ENCODE measurements at places on chromosomes 7 and 10.

DNA sequence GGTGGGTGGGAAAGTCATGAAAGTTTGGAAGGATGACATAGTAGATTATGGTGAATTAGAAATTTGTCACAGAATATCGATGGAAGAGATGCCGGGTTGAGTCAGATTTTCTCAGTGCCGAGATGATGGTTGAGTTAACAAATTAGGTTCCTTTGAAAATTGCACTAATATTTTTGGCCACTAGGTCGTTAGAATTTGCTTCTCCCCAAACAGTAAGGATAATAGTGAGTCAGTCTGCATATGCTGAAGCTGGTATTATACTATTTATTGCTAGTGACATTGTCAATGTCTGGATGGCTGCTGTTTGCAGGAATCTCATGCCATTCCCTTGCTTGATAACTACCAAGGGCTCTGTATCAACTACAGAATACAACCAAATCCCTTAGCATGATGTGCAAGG is 37.7 kb upstream of the MINDY3 start:
- no peak for DNase-seq

DNA sequence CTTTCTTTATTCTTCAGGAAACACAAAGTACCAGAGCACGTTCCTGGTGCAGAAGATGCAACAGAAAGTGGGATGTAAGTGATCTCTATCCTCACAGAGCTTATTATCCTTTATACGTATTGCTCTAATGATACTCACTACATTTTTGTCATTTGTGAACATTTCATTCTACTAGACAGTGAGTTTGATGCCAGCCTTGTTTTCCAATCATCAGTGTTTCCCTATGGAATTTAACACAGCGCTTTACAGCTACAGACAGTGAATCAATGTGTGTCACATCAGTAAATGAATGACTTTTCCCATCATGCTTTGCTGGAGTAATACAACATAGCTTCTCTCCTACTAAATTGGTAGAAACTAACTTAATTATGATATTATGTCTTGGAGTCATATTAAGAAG is 175.5 kb downstream of the SDHAF3 start:
- DNase-seq, result no peak

- DNase-seq, result peak; percentile 52
Measured at GRCh38 chr7:100865938-100866728, 1.1 kb upstream of the TRIP6 start.

DNA sequence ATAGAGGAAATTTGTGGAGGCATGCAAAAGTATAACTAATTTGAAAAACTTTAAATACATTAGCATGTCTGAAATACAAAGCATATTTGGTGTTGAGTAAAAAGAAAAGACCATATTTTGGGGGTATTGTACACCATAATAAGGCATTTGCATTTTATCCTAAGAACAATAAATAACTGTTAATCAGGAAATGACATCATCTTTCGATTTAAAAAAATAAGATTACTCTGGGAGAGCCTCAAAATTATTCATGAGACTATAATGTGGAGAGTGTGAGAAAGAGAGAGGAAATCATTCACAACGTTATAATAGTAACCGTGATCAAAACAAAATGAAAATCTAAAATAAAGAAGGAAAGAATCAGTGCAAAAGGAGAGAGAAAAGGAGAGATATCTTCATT is 712.3 kb upstream of the POT1 start:
- no peak for DNase-seq

GRCh38 chr10:100419911-100420449 is 42.8 kb upstream of the WNT8B start:
- DNase-seq, result no peak

- no peak for DNase-seq
Measured at GRCh38 chr7:90511776-90512175, 42.3 kb downstream of the PTTG1IP2 start.

GRCh38 chr10:79145174-79145483 is 76.4 kb downstream of the ZMIZ1 start:
- DNase-seq, result no peak

DNA sequence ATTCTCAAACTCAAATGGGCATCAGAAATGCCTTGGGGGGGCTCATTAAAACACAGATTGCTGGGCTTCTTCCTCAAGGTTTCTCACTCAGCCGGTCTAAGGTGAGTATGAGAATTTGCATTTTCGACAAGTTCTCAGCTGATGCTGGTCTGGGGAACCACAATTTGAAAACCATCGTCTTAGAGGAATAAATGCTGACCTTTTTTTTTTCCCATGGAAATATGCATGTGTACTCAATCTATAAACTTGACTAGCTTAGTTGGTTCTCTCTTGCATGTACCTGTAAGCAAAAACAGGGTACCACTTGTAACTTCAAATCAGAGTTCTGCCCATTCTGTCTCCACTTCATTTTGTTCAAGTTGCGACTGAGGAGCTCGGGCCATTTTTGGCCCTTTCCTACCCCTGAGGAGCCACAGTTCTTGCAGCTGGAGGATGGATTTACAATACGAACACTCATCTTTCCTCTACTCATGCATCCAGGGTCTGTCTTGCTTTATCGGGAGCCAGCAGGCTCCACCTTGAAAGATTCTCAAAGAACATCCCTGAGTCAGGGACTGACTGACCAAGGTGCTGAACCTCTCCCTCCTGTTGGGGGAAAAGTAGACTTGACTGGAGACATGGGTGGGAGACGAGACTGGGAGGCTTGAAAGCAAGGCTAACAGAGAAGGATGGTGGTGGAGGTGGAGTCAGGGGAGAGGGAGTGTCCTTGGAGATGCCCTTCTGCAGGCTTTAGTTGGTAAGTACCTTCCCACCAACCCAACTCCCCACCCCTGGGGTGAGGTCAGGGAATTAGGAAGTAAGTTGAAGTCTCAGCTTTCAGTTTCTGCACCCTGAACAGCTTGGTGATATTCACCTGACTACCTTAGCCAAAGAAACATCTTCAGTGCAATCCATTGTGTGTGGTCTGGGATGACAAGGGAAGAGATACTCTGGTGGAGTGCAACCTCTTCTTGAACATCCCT is 3.7 kb upstream of the MAPK8 start:
- DNase-seq, result no peak

GRCh38 chr10:124612611-124613498 is 131.3 kb downstream of the FAM53B start:
- no peak for DNase-seq

DNA sequence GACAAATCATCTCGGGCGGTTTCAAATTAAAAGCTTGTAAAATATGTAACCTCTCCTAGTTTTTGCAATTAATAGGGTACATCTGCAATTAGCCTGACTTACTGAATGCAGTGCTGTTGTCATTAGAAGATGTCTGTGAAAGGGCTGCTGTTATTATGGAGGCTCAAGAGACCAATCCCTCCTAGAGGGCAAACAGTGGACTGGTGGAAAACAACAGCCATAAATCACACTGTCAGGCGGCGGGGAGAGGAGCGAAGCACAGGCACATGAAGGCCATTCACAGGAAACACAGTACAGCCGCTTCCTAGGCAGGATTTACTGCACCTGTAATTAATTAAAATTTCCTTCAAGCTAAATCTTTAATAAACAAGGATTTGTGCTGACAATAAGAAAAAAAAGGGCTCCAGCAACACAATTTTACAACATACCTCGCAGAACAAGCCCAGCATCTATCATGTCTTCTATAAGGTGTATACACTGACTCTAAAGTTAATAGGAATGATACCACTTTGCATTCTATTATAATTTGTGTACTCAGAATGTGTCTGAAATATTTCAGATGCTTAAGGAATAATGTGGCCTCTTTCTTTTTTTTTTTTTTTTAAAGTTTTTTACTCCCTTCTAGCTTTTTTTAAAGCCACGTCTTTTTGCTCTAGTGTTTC is 50.7 kb downstream of the ERCC6 start:
- no peak for DNase-seq

GRCh38 chr7:139574618-139575337 is 51.3 kb downstream of the CLEC2L start:
- DNase-seq, result no peak

GRCh38 chr10:79148452-79149344 is 79.9 kb downstream of the ZMIZ1 start:
- DNase-seq, result peak; percentile 70

GRCh38 chr10:78255796-78256638 is 222.4 kb downstream of the RPS24 start:
- DNase-seq, result no peak

- no peak for DNase-seq
Measured at GRCh38 chr7:4642468-4643203, 39.5 kb upstream of the FOXK1 start.

DNA sequence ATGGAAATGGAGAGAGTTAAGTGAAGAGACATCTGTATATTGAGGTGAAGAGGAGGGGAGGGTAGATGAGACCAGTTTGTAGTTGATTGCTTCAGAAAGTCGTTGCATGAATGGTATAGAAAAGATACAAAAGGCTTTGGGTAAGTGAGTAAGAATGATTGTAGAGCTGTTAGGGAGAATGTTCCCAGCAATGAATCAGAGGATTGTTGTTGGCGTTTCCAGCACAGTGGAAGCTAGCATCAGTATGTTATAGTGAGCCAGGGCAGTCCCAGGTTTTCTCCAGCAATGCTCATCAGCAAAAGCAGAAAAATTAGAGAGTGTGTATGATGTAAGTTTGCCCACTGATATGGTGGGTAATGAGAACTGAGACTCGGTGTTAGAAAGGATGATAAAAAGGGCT is 15.4 kb upstream of the CDK6 start:
- DNase-seq, result no peak

DNA sequence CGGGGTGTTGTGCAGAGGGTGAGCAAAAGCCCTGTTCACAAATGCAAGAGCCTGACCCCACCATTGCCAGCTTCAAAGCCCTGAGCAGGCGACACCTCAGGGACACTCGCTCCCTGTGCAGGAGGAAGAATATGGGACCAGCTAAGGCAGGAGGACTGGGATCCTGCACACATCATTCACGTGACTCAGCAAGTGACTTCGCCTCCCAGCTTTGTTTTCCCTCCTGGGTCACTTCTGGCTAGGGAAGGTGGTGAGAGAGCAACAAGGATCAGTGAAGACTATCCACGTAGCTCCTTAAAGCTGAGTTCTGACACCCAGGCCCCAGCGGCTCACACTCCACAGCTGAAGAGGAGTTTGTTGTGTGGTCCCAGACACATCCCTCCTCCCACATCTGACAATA is 164.3 kb downstream of the FGFR2 start:
- no peak for DNase-seq

- no peak for DNase-seq
Measured at GRCh38 chr10:90966146-90966545, 45.3 kb upstream of the ANKRD1 start.

GRCh38 chr7:99325592-99326407 is at the start of gene ARPC1A:
TSS of gene ARPC1A (plus strand) at chr7:99325898. CDS start at chr7:99333354, 7,456 bp downstream.
- peak; percentile 85 for DNase-seq

- DNase-seq, result no peak
Measured at GRCh38 chr7:27064661-27065060, 31.1 kb downstream of the HOXA1 start.

DNA sequence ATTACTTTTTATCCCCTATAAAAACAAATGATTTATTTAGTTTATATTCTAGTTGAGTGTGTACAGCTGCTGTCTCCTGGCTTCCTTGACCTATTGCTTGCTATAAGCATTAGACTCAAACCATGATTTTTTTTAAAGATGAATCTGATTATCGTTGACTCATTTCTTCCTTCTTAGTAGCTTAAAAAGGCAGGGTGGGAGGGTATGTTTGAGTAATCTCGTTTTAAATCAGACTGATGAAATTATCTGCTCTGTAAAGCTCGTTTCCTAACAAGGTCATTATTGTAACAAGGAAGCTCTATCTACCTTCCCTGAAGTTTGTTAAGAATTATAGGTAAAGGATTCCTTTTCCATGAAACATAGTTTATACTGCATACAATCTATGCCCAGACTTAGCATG is 276.3 kb upstream of the KCND2 start:
- no peak for DNase-seq

GRCh38 chr10:88038268-88038667 is 174.8 kb downstream of the PTEN start:
- no peak for DNase-seq

DNA sequence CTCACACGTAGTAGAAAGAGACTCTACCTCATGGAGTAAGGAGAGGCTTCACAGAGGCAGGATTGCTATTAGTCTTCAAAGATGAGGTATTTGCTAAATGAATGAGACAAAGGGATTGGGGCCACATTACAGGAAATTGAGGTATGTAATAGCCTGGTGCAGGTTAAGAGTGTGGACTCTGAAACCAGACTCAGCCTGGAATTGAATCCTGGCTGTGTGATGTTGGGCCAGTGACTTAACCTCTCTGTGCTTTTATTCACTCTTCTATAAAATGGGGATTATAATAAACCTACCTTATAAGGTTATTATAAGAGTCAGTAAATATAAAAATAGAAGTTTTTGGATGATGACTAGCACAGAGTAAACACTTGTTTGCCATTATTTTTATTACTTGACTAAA is 64.7 kb upstream of the ATRNL1 start:
- DNase-seq, result no peak

GRCh38 chr7:132108563-132108962 is 467.7 kb downstream of the PLXNA4 start:
- DNase-seq, result no peak

DNA sequence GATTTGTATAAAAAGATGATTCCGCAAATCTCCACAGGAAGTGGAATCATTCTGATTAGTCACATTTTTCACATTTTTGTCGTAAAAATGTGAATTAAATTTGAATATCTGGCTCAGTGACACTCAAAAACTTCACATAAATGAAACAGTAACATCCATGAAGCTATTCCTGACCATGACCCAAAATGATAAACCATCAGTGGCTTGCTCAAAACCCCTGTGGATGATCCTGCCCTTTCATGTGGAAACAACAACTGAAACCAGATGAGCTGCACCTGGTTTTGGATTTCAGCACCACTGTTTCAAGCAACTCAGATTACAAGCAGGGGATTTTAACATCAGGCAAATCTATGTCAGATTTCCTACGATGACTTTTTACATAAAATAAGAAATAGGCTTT is 80.3 kb downstream of the AMPH start:
- no peak for DNase-seq

DNA sequence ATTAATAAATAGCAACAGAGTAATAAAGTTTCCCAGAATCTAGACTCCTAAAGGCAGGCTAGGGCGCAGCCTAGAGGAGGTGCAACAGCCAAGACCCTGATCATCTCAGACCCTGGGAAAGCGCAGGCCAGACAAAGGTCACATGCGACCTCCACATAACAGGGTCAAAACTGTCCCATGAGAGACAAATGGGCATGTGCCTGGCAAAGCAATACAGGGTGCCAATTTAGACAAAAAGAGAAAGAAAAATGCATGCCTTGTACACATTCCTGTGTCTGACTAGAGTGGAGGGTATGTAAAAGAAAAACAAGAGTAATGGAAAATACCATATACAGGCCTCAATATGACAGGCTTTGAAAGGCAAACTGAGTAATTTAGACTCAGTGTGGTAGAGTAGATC is 22.2 kb downstream of the MPP7 start:
- DNase-seq, result no peak

DNA sequence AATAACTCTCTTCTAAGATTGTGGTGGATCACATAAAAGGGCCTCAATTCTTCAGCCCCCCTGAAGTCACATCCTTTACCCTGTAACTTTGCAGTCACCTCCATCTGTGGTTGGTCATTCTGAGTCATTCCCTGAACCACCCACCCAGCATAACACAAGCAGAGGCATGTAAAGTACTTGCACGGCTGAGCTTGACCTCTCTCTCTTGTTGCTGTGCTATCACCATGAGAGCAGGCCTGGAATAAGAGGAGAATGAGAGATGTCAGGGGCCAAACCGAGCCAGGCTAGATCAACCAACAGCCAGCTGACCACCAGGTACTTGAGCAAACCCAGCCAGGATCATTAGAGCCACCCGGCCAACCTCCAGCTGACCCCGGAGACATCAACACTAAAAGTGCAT is 13.5 kb upstream of the STK17A start:
- no peak for DNase-seq
